ENCODE measurements at places on chromosomes 2 and 18. TPM values are rescaled to one million over a fixed set of nuclear protein-coding genes. Genes with fewer than 3 reads are reported as not detected.

Gene HOXD9
- not detected for total RNA-seq

Gene CDCA7
- total RNA-seq = 5.9 TPM

Gene MEP1B
- not detected for total RNA-seq

Gene SATB2
- 11.6 TPM for total RNA-seq

- H3K27me3 ChIP-seq = peaks cover 4% of the 10 kb centered on the region
- no peak overlapping the region for H3K4me3 ChIP-seq
- H3K27ac ChIP-seq = no peak overlapping the region
- peaks cover 13% of the 10 kb centered on the region for H3K4me1 ChIP-seq
- DNase-seq = no peak
Observed at GRCh38 chr2:105183555-105184323, 57.8 kb upstream of the GPR45 start.

GRCh38 chr2:68740400-68740914, 5.8 kb downstream of the ARHGAP25 start:
- no peaks in the 10 kb centered on the region for H3K36me3 ChIP-seq
- no peak overlapping the region for H3K27ac ChIP-seq
- no peak overlapping the region for H3K4me3 ChIP-seq
- H3K4me1 ChIP-seq = no peaks in the 10 kb centered on the region

DNA sequence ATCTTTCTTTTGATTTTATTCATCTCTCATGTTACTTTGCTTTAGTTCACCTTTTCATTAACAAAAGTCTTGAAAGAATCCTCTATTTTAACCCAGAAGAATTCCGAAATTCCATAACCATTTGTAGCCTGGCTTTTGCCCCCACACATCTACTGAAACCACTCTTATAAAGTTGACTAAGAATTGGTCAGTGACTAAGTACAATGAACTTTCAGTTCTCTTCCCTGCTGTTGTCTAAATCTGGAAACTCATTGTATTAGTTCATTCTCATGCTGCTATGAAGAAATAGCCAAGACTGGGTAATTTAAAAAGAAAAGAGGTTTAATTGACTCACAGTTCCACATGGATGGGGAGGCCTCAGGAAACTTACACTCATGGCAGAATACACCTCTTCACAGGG, 49.9 kb upstream of the PNPT1 start:
- no peak overlapping the region for H3K4me3 ChIP-seq
- no peaks in the 10 kb centered on the region for H3K4me1 ChIP-seq

- H3K4me1 ChIP-seq = peaks cover 32% of the 10 kb centered on the region
- no peak overlapping the region for H3K27ac ChIP-seq
- DNase-seq = no peak
- H3K36me3 ChIP-seq = peaks cover 4% of the 10 kb centered on the region
- H3K4me3 ChIP-seq = no peak overlapping the region
Observed at GRCh38 chr2:33488178-33488690, 11.8 kb downstream of the RASGRP3 start.

GRCh38 chr18:10317864-10318690, 136.4 kb upstream of the APCDD1 start:
- H3K4me3 ChIP-seq = no peak overlapping the region
- DNase-seq = no peak
- H3K27ac ChIP-seq = no peak overlapping the region
- H3K27me3 ChIP-seq = peaks cover 7% of the 10 kb centered on the region
- peaks cover 35% of the 10 kb centered on the region for H3K4me1 ChIP-seq

All from chondrocyte (in vitro differentiated cells).